ENCODE measurements at places on chromosomes 6 and 20.
A peak's percentile ranks its signal among the peaks of the same experiment; 100 is the strongest.

GRCh38 chr6:30009113-30009512, 52.0 kb upstream of the POLR1H start:
- no peak for DNase-seq

GRCh38 chr6:5506597-5506996, 245.3 kb downstream of the FARS2 start:
- no peak for DNase-seq

DNA sequence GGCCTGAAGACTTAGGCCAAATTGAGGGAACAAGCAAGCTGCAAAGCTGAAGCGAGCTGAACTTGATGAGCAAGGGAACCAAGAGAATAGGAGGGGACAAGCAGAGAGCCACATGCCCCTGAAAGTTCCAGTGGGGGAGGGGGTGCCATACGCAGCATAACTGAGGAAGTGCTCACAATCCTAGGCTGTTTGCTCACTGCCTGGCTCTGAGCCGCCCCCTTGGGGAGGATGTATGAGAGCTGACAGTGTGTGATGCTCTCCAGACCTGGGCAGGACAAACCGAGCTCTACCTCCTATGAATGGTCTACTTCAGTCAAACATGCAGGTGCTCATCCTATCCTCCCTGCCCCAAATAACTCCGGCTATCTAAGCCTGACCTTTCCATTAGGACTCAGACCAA, 52.1 kb downstream of the FAXC start:
- DNase-seq: no peak

- DNase-seq: no peak
Measured at GRCh38 chr6:169034516-169035167, 219.0 kb downstream of the THBS2 start.

DNA sequence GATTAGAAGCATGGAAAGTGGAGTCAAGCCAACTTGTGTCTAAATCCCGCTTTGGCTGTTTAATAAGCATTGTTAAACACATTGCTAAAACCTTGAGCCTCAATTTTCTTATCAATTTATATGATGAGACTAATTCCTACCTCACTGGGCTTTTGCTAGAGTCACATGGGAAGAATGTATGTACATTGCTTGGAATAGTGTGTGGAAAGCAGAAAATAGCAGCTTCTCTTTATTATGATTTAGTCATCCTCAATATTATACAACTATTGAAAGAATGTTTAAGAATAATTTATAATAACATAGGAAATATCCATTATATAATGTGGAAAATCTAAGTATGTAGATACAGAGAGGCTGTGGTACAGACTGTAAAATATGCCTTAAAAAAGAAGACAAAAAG, 313.0 kb upstream of the CDYL start:
- DNase-seq: no peak

GRCh38 chr6:106360989-106361430, 493 bp downstream of the CRYBG1 start:
- no peak for DNase-seq

- DNase-seq: no peak
Measured at GRCh38 chr6:115360602-115361325, 699.9 kb downstream of the FRK start.

DNA sequence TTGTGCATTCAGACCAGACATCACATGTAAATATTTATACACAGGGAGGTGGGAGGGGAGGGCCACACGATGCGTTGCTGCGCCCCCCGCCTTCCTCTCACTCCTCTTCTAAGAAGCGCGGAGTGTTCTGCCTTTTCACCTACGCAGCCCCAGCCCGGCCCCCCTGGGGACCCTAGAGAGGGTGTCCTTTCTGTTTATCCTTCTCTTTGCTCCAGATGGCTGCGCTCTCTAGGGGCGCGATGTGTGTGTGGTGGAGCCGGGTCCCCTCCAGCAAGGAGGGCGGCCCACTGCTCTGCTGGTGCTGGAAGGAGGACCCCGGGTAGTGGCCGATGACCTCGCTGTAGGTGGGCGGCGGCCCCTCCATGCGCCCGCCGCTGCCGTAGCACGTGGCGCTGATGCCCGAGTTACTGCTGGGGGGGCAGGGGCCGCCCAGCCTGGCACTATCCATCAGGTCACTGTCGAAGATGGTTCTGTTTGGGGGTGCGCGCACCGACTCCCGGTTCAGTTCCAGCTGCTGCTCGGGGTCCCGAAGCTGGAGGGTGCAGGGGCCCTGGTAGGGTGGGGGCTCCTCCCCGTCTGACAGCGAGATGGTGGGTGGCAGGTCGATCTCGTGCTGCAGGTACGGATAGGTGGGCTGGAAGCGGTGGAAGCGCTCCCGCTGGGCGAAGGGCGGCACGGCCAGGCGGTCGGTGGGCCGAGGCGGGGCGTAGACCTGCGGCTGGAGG, 31.8 kb upstream of the ZBP1 start:
- no peak for DNase-seq

- DNase-seq: no peak
Measured at GRCh38 chr20:49990271-49990720, 7.5 kb downstream of the SNAI1 start.

GRCh38 chr20:41038878-41039404, 10.3 kb downstream of the TOP1 start:
- no peak for DNase-seq

GRCh38 chr20:63442100-63442493, 30.4 kb downstream of the KCNQ2 start:
- peak; percentile 51 for DNase-seq

DNA sequence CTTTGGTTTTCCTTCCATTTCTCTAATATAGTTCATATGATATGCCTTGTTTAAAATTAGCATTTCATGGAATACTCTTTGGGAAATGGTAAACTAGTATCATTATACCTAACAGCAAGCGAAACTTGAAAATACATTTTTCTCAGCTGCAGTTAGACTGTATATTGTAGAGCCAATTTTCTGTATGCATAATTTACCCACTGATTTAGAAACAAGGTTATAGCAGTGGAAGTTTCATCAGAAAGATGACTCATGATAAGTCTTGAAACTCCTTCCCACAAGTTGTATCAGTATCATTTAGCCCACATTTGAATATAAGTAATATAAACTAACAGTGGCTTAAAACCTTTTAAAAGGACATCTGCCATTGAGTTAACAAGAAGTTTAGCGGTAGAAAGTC, 164.8 kb upstream of the BMP5 start:
- DNase-seq: no peak

GRCh38 chr6:36336208-36336710, 429 bp downstream of the BNIP5 start:
- DNase-seq: no peak

DNA sequence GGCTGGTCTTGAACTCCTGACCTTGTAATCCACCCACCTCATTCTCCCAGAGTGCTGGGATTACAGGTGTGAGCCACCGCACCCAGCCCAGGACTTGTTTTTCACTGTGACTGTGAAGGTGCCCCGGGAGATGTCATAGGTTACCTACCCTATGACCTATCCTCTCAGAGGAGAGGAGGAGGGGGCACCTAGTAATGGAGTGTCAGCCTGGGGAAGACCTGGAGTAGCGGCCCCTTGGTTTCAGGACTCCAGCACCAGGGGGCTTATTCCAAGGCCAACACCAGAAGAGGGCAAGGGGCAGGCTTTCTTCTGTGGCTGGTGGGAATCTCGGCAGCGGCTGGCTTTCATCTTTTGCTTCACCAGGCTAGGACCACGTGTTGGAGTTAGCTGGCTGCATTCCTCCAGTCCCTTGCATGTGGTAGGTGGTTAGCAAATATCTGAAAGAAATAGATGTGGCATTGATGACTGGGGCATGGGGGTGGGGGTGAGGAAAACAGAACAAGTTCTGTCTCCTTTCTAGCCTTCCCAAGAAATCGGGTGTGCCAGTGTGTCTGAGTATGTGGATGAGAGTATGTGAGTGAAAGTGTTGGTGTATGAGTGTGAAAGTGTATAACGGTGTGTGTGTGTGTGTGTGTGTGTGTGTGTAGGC, 7.9 kb upstream of the ITPR3 start:
- no peak for DNase-seq

DNA sequence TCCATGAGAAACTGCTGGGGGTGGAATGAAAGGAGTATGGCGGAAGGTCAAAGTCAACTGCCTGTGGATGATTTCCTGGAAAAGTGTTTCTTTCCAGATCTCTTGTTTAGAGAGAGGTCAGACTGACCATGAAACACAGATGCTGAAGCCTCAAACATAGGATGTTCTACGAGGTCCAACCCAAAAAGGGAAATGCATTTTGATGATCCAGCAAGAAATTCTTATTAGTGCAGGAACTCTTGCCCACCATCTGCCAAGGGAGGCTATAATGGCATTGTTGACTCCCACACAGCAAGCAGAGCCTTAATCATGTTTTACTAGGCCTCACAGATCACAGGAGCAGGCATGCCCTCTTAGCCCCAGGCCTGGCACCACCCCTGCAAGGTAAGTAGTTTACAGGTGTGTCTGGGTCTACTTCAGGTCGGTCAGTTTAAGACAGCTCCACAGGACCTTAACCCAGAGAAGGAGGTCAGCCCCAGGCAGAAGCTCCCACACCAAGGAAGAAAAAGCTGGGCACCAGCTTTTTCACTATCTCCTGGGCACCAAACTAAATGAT, 67.6 kb upstream of the CNKSR3 start:
- DNase-seq: no peak

GRCh38 chr6:7101290-7101689, 6.5 kb upstream of the RREB1 start:
- DNase-seq: no peak

- no peak for DNase-seq
Measured at GRCh38 chr6:148750838-148751792, 4.3 kb downstream of the UST start.

DNA sequence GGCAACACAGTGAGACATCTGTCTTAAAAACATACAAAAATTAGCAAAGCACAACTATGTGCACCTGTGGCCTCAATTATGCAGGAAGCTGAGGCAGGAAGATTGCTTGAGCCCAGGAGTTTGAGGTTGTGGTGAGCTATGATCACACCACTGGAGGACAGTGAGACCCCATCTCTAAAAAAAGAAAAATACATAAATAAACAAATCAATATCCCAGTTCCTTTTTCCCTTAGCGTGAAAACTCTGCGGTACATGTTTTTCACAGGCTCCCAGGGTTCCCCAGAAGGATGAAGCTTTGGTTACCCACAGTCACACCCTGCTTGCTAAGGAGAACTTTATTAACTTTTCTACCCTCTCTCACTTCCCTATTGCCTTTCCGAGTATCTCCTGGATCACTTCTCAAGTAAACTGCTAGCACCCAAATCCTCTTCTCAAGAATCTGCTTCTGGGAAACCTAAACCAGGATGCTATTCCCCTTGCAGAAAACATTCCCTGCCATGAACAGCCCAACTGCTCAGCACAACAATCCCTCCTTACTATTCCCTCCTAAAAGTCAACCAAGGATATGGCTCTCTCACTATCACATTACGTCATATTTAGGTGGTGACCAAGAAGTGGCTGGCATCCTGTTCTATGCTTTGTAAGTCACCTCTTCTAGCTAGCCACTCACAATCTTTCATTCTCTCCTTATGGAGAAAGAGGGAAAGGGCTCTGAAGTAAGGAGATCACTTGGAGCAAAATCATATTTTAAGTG, 122.4 kb downstream of the IPCEF1 start:
- DNase-seq: no peak

- no peak for DNase-seq
Measured at GRCh38 chr6:91786474-91787184, 1199.8 kb upstream of the MAP3K7 start.

DNA sequence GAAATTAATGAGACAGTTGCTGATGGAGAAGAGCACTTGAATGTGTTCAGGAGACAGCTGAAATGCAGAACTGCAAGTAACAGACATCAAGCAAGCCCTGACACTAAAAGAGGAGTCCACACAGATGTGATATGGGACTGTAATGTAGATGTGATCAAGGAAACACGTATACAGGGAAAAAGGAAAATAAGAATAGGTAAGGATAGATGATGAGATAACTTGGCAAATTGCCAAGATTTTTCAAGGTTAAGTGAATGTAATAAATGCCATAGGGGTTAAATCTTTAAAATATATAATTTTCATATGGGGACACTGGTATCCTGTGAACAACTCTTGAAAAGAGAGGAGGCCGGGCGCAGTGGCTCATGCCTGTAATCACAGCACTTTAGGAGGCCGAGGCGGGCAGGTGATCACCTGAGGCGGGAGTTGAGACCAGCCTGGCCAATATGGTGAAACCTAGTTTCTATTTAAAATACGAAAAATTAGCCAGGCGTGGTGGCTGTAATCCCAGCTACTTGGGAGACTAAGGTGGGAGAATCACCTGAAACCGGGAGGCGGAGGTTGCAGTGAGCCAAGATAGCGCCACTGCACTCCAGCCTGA, 7.2 kb upstream of the SNX14 start:
- DNase-seq: no peak

GRCh38 chr6:33414592-33415271, 3.2 kb downstream of the CUTA start:
- DNase-seq: no peak

- DNase-seq: no peak
Measured at GRCh38 chr6:4250645-4251044, 115.3 kb upstream of the ECI2 start.

DNA sequence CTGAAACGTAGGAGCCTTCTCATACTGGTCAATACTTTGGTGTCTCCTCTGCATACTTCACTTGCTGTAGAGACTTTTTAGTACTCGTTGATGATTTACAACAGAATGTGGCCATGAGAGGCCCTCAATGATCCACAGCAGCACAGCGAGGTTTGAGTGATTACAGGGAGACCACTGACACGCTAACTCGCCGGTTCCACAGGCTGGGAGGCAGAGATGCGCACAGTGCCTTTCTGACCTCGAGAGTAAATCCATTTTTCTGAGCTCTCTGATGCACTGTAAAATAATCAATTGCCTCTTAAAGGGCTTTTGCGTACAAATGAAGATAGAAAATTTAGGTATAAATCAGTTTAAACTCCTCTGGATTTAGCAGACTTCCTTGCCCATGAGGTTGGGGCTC, 56.2 kb upstream of the TBC1D7 start:
- DNase-seq: no peak

DNA sequence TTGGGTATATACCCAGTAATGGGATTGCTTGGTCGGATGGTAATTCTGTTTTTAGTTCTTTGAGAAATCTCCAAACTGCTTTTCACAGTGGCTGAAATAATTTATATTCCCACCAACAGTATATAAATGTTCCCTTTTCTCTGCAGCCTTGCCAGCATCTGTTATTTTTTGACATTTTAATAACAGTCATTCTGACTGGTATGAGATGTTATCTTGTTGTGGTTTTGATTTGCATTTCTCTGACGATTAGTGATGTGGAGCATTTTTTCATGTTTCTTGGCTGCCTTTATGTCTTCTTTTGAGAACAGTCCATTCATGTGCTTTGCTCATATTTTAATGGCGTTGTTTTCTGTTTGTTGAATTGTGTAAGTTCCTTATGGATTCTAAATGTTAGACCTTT, 641.6 kb downstream of the HACE1 start:
- DNase-seq: no peak

DNA sequence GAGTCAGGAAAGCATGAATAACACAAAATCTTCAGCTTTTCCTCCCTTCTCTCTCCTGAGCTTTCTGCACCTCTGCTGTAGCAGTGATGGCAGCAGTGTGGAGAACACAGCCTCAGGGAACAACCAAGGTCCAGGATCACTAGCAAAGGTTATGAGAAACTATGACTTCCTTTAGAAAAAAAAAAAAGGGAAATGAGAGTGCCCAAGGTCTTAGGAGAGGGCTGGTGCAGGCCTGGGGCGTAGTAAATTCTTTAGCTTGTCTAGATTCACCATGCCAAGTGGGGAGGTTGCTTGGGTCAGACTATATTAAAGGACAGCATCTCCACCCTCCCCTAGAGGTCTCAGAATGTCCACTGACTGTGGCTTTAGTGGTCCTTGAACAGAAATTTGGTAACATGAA, 40.4 kb upstream of the POLR1H start:
- no peak for DNase-seq

Data from stimulated activated CD4-positive, alpha-beta T cell treated with anti-CD3 and anti-CD28 coated beads, TNF-alpha, amount 100 ng/mL, for 1 hour (primary cell).